ENCODE measurements at places on chromosomes 3 and 15.

- DNase-seq: no peak
Measured at GRCh38 chr3:194713299-194714136, 27.8 kb downstream of the FAM43A start.

- no peak for DNase-seq
Measured at GRCh38 chr3:168155303-168155702, 59.6 kb upstream of the GOLIM4 start.

DNA sequence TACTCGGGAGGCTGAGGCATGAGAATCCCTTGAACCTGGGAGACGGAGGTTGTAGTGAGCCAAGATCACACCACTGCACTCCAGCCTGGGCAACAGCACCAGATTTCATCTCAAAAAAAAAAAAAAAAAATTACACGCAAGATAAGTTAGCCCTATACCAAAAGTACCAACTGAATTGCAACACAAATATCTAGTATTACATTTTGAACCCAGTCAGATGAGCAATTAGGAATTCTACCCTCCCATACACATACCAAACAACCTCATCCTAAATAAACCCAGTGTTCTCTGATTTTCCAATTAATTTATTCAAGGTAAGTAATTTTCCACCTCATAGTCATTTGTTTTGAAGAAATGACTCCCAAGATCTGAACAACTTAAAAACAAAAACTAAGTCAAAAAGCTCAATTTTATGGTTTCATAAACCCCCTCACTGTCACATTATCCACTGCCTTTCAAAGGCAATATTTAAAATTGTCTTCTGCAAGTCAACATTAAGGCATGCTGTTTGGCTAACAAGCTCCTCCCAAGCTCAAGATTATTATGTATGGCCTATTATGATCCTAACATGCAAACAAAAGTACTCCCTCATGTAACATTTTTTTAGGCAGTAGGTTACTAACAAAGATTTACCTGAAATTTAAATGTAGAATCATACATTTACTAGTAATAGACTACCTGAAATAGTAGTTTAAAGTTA, 4.5 kb downstream of the RAF1 start:
- DNase-seq: no peak

DNA sequence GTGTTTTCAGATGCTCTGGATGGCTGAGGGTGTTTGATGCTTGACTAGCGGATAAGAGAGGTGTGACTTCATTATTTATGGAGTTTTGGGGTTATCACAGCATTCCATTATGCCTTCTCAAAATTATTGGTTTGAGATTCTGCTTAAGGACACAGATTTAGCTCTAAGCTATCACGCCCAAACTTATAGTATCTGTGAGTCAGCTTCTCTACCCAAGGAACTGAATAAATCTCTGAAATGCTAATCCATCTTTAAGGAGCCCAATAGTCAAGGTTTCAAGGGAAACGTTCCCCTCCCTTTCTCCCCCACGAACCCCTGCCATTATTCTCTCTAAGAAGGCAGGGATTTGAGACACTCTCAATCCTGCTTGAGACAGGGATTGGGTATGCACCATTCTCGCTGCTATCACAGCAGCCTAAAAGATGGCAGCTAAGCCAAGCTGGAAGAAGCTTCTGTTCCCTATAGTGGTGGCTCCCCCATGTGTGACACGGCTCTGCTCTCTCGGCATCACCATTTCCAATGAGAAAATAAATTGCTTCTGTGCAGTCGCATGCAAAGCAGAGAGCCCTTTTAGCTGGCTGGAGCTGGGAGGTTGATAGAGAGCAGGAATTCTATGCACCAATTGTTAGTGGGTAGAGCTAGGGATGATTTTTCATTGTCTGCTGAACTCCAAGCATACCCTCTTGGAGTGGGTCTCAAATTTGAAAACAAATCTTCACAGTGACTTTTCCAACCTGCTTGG, 151.1 kb downstream of the IL20RB start:
- no peak for DNase-seq
